Foreskin fibroblast (primary cell): ENCODE measurements at places on chromosomes 5 and 9.

GRCh38 chr5:59276325-59276675 lies 617.2 kb downstream of the PDE4D start:
- DNase-seq: no peak

- no peak for DNase-seq
Observed at GRCh38 chr5:112535356-112535755, 116.3 kb upstream of the EPB41L4A start.

- DNase-seq: no peak
Observed at GRCh38 chr5:68140763-68141162, 74.8 kb upstream of the PIK3R1 start.

DNA sequence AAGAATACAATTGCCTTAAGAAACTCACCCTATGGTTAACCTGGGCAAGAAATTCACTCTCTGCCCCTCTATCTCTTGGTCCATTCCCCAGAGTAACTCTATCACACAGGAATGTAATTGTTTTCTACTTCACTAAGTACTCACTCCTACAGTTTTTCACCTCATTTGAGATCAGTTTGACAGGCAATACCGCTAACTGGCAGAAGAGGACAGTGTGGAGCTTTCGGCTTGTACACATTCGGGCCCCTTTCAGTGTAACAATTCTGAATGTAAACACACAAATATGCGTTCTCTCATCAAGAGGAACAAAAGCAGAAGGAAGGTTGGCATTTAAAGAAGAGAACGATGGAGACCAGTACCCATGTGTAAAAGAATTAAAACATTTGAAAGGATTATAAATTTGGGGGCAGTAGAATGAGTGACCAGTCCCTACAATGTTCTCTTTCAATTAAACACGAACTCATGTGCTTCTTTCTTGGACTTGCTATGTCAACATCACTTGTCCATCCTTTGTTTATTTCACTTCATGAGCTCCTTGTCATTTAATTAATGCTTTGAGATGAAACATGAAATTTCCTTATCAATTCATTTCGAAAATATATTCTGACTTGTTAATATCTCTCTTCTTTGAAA lies 188.5 kb upstream of the GRAMD2B start:
- peak; percentile 28 for DNase-seq

GRCh38 chr9:21813575-21814473 lies 11.4 kb downstream of the MTAP start:
- DNase-seq: peak; percentile 62

- DNase-seq: no peak
Observed at GRCh38 chr9:90888941-90889340, 87.3 kb downstream of the SYK start.

- peak; percentile 94 for DNase-seq
Observed at GRCh38 chr9:72554221-72554641, 32.8 kb downstream of the TMC1 start.

DNA sequence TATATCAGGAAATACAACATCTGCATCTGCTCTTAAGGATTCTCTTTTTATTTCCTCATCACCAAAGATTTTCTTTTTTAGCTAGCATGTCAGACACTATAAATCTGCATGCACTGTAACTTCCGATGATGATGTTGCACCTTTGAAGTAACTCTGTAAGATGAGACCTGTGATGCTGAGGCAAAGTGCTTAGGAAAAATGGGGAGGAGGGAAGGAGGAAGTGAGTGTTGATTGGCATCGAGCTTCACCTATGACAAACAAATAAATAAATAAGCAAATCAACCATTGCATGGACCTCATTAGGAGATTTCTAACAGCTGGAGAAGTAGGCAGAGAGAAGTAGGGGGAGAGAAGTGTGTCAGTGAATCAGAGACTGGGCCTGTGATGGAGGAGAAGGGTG lies 52.6 kb downstream of the ENC1 start:
- DNase-seq: no peak

- no peak for DNase-seq
Observed at GRCh38 chr9:134188386-134189144, 24.2 kb upstream of the RNU6ATAC start.

GRCh38 chr9:2495221-2496005 lies 126.2 kb upstream of the VLDLR start:
- DNase-seq: no peak

DNA sequence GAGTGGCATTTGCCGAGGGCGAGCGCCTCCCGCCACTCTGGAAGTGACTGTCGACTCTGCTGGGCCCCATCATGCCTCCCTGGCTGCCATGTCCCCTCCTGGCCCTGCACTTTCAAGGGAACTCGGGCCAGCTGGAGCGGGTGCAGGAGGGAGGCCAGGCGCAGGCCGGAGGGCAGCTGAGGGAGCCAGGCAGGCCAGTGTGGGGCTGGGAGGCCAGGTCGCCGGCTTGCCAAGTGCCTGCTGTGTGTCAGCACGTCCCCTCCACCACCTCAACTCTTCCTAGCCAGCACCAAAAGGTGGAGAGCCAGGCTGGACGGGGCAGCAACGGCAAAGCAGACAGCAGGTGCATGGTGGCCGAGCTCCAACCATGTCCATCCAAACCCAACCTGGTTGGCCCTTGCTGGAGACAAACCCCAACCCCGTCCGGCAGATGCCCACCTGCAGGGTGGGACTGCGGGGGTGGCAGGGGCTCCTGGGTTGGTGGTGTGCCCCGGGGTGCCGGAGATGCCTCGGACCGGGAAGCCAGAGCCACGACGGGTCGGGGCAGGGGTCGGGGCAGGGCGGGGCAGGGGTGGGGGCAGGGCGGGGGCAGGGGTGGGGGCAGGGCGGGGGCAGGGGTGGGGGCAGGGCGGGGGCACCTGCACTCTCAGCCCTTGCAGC lies 36.5 kb upstream of the EGFL7 start:
- no peak for DNase-seq

DNA sequence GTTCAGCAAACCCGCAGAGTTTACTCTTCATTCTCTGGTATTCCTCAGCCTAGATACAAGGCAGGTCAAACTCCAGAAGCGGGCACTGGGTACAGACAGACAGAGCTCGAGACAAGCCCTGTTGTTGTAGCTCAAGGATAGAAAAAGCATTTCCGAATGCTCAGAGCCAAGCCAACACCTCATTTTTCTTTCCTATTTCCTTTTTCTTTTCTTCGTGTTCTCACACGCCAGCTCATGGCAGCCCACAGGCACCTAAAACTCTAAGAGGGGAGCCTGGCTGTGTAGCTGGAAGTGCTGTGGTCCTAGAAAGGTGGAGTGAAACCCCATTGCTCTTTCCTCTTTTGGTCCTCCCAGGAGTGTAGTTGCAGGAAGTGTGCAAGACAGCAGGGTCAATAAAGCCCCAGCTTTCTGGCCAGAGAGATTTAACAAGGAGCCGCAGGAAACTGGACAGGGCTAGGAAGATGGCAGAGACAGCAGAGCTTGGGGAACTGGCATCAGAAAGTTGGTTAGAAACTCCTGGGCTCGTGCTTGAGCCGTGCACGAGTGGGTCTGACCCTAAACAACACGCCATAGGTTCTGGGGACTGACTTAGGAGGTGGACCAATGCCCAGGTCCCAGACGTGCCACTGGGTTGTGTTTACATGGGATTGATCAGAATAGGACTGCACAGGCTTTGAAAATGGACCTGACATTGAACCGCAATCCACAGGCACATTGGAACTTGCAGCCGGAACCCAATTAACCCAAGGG lies 41.6 kb downstream of the ADAMTS2 start:
- DNase-seq: no peak

DNA sequence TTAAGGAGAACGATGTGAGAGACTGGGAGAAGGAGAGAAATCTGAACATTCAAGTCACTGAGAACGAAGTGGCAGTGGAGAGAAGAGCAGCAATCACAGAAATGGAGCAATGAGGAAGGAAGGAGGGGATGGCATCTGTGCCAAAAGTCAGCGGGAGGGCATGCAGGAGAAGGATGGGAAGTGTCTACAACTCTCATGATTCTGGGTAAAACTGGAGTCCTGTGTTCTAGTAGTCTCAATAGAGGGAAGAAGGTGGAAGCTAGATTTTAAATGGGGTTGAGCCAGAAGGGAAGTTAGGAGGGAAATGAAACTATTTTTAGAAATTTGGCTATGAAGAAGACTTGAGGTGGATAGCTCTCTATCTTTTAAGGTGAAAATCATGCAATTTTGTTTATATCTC lies 39.1 kb upstream of the SPATA31C2 start:
- no peak for DNase-seq

GRCh38 chr9:123655681-123656423 lies 274.1 kb downstream of the DENND1A start:
- no peak for DNase-seq

- DNase-seq: no peak
Observed at GRCh38 chr9:18989865-18990264, 43.1 kb downstream of the SAXO1 start.

GRCh38 chr9:107174441-107174840 lies 108.6 kb upstream of the RAD23B start:
- no peak for DNase-seq

DNA sequence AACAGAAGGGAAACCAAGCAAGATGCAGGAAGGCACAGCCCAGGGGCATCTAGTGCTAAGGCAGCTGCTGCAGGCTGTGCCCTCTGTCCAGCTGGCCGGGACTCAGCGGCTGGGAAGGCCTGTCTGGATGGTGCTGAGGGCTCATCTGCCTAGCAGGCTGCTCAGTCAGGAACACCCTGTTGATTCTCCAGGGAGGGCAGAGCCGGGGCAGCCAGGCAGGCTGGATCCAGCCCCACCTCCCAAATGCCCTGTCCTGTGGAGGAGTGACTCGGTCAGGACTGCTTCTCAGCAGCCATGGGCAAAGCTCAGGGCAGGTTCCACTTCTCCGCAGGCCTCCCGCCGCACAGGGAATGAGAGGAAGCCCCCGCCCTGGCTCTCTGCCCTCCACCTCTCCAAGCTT lies 7.8 kb upstream of the LCN9 start:
- DNase-seq: no peak

DNA sequence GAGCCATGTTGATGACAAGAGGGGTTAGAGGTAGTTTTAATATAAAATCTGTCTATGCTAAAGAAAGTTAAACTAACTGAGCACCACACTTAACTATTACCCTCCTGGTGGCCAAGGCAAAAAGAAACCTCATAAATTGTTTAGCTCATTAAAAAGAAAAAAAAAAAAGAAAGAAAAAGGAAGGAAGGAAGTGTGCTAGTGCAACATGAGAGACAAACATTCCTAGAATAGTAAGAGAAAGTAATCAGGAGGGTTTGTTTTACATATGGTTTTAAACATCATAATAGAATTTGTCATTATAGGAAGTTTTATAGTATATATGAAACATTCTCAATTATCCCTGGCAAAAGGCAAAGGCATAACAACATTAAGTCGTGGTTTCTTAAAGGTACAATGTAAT lies 152.3 kb downstream of the SNX18 start:
- no peak for DNase-seq

GRCh38 chr5:139640421-139641115 lies 7.6 kb upstream of the CXXC5 start:
- peak; percentile 44 for DNase-seq

DNA sequence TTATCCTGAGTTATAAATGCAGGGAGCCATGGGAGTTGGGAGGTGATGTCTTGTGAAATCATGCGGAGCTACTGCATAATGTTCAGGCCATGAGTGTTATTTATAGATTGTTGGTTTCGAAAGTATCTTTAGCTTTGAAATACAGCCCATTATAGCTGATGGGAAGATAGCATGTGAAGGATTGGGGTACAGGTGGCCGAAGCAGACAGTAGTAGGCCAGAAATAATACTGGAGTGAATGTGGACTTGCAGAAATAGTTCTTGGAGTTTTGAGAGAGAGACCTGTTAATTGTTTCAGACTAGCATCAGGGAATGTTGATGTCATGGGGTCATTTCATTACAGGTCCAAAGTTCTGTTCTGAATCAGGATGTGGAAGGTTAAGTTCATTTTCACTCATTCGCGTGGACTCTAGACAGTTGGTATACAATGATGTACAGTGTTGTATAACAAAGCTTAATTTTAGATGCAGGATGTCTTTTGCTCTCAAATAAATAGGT lies 3.8 kb downstream of the ATP6V1G1 start:
- peak; percentile 43 for DNase-seq

- no peak for DNase-seq
Observed at GRCh38 chr5:189976-190365, 1.3 kb upstream of the LRRC14B start.

DNA sequence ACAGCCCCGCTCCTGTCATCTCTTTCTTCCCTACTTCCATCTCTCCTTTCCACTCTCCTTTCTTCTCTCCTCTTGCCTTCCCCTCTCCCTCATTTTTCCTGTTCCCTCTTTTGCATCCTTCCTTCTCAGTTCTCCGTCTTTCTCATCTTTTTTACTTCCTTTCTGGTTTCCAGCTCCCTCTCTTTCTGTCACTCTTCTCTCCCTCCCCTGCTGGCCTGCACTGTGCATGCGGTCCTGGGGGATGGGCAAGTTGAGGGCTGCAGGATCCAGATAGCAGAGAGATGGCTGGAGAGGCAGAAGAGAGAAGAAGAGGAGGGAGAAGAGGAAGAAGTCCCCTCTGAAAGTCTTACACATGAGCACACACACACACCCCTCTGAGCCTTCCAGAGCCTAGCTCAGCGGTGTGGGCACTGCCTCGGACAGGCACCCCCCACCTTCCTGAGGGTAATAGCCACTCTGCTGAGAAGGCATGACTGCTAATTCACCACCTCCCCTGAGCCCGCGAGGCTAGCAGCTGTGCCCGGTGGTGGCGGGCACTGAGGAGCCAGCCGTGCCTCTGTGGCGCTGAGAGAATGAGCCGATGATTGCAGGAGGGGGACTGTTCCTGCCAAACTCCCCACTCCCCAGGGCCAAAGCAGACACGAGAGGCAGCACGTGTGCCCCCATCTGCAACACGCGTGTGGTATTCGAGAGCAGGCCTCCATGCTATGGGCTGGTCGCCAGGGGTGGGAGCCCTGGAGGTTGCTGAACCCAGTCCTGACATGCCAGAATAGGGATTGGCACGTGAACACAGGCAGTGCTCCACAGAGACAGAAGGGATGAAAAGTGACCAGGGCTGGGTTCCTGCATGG lies 3.7 kb upstream of the CAMK2A start:
- no peak for DNase-seq

GRCh38 chr5:142915813-142916424 lies 145.7 kb downstream of the ARHGAP26 start:
- peak; percentile 49 for DNase-seq

- DNase-seq: no peak
Observed at GRCh38 chr9:130330202-130330862, 64.8 kb downstream of the HMCN2 start.

- peak; percentile 1 for DNase-seq
Observed at GRCh38 chr9:77648234-77649108, at the start of gene GNA14. TSS of gene GNA14 (minus strand) at chr9:77648322. CDS start at chr9:77647793, 529 bp downstream.

- peak; percentile 74 for DNase-seq
Observed at GRCh38 chr9:97411789-97412625, at the start of gene TDRD7. TSS of gene TDRD7 (plus strand) at chr9:97412096. CDS start at chr9:97428466, 16,370 bp downstream.

DNA sequence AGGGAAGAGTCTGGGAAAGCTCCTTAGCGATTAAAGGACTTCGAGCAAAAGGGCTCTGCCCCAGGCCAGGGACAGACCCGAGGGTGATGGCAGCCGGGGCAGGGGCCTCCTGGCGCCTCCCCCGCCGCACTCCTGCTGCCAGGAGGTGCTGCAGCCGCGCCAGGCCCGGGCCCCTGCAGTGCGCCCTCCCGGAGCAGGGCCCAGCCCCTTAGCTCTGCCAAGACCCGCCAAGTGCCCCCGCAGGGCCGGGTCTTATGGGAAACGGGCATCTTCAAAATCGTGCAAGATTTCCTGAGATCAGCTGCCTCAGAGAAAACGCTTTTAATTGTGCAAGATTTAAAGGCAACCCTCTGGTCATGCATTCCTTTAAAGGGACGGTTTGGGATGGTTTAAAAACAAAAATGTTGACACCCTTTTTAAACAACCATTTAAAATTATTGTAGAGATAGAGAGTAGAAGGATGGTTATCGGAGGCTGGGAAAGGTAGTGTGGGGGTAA lies 52.4 kb downstream of the CDC14B start:
- peak; percentile 47 for DNase-seq
